ENCODE measurements at places on chromosomes 2 and 18. TPM values are rescaled to one million over a fixed set of nuclear protein-coding genes. Genes with fewer than 3 reads are reported as not detected.

DNA sequence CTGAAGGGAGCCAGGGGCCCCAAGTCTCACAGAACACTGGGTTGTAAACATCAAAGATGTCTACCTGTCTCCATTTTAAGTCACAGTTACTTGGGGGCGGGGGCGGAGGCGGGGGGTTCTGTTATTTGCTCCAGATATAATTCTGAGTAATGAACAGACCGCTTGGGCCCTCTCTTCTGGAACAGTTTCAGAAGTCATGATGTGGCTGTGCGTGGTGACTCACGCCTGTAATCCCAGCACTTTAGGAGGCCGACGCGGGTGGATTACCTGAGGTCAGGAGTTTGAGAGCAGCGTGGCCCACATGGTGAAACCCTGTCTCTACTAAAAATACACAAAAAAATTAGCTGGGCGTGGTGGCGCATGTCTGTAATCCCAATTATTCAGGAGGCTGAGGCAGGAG lies 157.9 kb upstream of the APCDD1 start:
- DNase-seq, result no peak

- DNase-seq, result peak; percentile 46
These were observed 126.6 kb downstream of the DPP4 start for GRCh38 chr2:161947406-161947805.

DNA sequence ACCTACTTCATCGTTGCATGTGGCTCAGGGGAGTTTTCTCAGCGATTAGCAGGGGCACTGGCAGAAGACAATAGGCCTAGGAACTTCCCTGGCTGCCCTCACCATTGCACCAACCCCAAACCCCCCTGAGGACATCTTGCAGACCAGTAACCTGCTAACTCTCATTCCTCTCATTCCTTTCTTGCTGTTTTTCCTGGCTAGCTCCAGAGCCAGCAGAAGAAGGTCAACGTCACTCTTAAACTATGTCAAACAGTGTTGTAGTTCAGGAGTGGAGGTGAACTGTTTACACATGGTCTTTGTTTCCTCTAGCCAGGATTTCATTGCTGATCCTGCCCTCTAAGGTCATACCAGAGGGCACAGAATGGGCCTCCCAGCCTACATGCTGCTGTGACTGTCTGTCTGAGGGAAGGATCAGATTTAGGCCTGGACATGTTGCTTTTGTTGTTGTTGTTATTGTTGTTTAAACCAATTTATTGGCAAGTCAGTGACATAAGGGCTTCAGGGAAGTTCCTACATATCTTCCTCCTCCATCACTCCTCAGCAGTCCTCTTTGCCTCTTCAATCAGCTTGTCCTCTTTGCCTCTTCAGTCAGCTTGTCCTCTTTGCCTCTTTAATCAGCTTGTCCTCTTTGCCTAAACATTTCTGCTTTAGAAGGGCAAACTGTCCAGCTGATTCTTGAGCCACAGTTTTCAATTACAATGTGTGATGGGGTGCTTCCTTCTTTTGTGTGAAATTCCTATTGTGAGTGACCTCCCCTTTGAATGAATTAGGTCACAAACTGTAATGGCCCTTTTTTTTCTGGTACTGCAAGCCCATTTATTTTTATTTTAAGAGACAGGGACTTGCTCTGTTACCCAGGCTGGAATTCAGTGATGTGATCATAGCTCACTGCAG lies 471.9 kb upstream of the TNP1 start:
- DNase-seq, result peak; percentile 31

- no peak for DNase-seq
These were observed 1371.4 kb upstream of the PIK3C3 start for GRCh38 chr18:40583671-40584070.

- DNase-seq, result no peak
These were observed 151.9 kb downstream of the WDR7 start for GRCh38 chr18:56803051-56803450.

DNA sequence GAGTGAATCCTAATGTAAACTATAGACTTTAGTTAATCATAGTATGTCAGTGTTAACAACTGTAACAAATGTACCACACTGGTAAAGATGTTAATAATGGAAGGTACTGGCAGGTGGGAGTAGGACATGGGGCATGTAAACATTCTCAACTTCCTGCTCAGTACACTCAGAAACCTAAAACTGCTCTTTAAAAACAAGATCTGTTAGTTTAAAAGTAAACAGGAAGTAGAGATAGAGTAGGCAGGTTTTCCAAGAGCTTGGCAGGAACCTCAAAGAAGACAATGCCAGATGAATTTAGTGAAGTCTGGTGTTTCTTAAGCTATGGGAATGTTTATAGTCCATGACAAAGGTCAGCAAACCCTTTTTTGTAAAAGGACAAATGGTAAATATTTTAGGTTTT lies 46.6 kb downstream of the CCDC138 start:
- no peak for DNase-seq

DNA sequence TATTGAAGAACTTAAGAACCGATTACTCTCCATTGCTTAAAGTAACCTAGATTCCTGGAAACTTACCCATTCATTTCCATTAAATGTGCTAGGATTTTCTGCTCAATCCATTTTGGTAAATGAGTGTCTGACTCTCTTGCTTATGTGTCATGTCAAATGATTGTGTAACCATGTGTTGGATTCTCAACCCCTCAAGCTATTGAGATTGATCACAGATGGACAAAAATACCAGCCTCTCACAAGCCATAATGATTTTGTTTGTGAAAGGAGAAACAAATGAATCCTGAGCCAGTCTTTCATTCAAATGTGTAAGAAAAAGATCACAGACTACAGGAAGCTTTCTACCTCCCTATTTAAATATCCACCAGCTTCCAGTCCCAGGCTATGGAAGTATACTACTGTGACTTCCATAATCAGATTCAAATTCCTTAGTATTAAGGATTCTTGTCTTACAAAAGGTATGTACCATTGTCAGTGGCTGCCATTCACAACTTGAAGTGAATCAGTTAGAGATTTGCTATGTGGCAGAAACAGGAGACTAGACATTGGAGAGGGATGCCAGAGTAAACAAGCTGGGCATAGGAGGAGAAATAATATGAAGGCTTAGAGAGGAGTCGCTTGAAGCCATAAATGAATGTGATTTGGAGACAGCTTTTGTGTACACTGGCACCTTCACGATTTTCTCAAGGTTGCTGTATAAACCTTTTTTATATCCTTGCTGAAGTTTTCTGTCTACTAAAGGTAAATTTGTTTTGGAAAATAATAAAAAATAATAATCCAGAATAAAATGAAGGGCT lies 498.5 kb upstream of the SETBP1 start:
- no peak for DNase-seq

GRCh38 chr18:24300703-24301102 lies 96.9 kb downstream of the OSBPL1A start:
- no peak for DNase-seq

DNA sequence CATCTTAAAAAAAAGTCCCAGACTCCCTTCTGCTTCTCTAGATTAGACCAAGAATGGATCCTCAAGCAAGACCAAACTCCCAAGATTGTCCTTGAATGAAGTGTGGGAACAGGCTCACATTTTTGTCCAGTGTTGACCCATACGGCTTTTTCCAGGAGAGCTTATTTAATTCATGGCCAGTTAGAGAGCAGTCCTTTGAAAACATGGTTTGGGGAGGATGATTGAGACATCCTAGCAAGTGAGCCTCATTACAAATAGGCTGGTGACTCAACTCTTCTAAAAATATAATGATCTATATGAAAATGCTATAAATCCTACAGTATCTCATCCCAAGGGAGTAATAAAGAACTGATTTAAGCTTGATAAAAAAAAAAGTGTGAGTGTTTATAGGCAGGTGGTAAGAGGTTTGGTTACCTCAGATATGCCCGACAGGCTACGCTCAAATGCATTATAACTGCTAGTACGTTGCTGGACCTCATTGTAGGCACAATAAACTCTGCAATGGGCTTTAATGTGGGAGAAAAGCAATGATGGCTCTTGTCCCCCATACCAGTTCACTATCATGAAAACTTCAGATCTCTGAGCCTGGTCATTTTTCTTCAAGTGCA lies 17.0 kb downstream of the ANKRD29 start:
- no peak for DNase-seq

GRCh38 chr2:49924044-49924817 lies 769.9 kb upstream of the FSHR start:
- DNase-seq, result no peak

- no peak for DNase-seq
These were observed 37.4 kb upstream of the NOL4 start for GRCh38 chr18:34261865-34262780.

GRCh38 chr2:195312662-195313061 lies 344.4 kb upstream of the SLC39A10 start:
- no peak for DNase-seq

DNA sequence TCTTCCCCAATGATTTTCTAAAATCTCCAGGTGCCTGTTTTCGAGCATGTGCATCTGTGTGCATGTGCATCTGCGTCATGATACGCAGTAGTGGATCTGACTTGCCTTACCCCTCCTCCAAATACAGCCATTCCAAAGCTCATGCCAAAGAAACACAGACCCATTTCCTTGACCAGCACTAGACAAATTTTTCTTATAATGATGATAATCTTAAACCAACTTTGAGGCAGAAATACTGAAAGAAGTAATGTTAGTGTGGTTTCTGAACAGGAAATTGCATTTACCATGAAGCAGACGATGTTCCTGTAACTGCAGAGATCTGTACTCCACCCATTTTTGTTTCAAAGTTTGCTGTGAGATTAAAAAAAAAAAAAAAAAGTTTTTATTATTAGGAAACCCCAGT lies 25.6 kb downstream of the CYTIP start:
- no peak for DNase-seq

DNA sequence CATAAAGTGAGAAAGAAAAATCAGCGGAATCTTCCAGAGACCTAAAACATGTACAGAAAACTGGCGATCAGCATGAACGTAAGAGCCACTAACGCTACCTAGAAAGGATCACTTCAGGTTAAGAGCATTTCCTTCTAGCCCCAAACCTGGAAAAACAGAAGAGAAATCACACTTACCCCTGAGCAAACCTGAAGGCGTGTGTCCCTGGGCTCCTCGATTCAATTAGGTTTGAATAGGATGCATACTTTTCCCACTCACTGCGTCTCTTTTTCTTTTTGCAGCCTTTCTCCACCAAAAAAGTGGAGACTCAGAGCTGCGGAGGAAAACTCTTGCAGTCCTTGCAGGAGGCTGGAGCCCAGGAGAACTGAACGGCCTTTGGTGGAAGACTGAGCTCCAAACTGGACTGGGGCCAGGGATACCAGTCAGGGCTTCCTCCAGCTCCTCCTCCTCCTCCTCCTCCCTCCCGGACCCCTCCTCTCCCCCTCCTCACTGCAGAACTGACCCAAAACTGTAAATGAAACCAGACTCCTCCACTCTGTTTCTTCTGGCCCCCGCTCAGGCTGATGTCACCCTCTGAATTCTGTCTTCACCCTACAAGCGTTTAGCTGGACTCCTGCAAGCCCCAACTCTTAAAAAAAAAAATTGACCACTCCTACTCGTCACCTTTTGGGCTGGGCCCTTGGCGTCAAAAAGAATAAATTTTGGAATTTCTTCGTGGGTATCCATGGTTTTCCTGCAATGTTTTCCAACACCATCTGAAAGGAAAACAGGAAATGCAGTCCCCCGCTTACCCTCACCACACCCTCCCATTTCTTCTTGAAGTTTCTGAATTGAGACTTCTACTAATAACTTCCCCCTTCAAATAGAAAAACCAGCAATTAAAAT lies at the start of gene COL6A3:
Gene COL6A3, minus strand, starts transcription at position 388 of the 885 bp plus-strand sequence. CDS start 17,347 bp downstream, outside the sequence.
- peak; percentile 92 for DNase-seq

DNA sequence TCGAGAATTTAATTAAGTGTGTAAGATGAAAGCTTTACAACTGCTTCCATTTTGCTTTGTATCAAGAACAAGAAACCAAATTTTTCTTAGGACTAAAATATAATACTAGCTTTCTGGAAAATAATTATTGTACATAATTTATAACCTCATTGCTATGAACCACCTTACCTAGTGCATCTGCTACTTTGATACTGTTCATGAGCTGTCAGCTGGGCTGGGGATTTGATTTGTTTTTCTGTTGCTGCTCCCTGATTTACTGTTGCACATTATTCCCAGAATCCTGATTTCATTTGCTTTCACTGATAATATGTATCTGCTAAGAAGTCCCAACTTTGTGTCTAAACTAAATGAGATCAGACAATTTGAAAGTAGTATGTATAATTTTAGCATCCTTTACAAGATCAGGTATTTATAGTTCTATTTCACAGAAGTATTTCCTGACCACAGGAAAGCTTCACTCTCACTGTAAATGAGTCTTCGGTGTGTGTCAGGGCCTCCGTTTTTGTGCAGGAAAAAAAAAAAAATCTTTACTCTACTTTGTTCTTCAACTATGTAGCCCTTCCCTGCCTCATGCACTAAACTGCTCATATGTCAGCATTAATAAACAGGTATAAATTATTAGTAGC lies 105.6 kb upstream of the CCDC150 start:
- DNase-seq, result no peak

DNA sequence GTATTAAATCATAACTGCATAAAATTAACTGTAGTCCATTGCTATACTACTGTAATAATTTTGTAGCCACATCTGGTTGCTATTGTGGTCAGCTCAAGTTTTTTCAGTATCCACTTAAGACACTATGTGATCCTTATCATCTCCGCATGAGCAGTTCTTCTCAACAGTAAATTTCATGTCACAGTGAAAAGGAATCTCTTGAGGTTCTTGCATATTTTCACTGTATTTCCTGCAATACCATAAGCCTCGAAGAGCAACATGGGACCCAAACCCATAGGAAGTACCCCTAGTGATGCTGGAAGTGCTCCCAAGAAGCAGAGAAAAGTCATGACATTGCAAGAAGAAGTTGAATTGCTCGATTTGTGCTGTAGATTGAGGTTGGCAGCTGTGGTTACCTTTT lies 86.7 kb downstream of the LDLRAD4 start:
- no peak for DNase-seq

DNA sequence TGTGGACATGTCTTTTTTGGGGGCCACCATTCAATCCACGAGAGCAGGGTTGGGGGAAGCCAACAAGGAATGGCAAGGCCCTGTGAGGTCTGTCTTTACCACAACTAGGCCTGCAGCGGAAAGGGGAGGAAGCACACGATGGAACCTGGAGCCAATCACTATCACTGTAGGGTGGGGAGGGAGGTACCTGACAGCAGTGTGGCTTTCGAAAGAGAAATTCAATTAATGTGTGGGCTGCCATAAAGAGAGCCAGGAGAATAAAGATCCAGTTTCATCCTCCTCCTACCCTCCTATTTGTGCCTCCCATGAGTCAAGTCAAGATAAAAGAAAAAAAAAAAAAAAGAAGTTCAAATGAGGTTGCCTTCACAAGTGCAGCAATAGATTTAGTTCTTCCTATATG lies 18.9 kb upstream of the RBMS1 start:
- DNase-seq, result no peak

GRCh38 chr2:175726223-175726622 lies 275.8 kb downstream of the LNPK start:
- DNase-seq, result no peak

GRCh38 chr2:23654756-23655155 lies 269.8 kb downstream of the KLHL29 start:
- no peak for DNase-seq

- DNase-seq, result no peak
These were observed 38.7 kb downstream of the MCFD2 start for GRCh38 chr2:46876741-46877384.

- no peak for DNase-seq
These were observed 183.7 kb downstream of the KLHL29 start for GRCh38 chr2:23568626-23569190.

GRCh38 chr2:190759749-190760213 lies 110.9 kb downstream of the NAB1 start:
- no peak for DNase-seq

The PROKR1 gene
- polyA plus RNA-seq, result not detected

The UGT1A10 gene
- polyA plus RNA-seq, result not detected

The DLGAP1 gene
- 2.3 TPM for polyA plus RNA-seq

The DES gene
- polyA plus RNA-seq, result 5,395 TPM

The SIX3 gene
- not detected for polyA plus RNA-seq

The ERFE gene
- 34.1 TPM for polyA plus RNA-seq

The INPP5D gene
- polyA plus RNA-seq, result 22.6 TPM

The SCN7A gene
- polyA plus RNA-seq, result 79.2 TPM

The ADAM23 gene
- 13.0 TPM for polyA plus RNA-seq

The RBFA gene
- 16.3 TPM for polyA plus RNA-seq

The C2orf72 gene
- polyA plus RNA-seq, result 0.47 TPM
